ENCODE measurements at places on chromosomes 13 and 19.

DNA sequence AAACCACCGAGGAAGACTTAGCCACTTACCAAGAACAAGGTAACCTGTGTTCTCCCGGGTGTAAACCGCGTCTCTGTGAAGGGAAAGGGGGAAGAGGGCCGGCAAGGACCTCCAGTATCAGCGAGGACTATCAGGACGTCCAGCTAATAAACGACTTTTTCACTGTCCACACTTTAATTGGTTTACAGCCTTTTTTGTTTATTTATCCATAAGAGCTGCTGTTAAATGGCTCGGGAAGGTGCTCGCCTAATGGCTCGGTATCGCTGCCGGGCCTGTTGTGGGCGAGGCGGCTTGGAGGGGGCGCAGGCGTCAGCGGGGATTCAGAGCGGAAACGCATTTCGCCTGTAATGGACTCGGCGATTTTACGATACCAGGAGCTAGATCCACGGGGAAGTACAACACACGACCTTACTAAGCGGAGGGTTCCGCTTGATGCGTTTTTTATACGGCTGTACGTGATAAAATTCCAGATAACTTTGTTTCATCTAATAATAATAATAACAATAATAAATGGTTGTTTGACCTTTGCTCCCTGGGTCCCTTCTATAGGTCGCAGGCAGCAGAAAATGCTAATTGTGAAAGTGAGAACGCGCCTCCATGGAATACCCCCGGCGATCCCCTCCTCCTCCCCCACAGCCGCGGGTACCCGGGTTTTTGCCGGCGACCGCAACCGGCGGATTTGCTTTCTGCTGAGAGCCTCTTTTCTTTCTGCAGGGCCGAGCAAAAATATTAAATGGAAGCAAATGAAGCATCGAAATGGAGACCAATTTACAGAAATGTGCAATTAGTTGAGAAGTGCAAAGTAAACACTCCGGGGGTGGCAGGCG, 2.5 kb upstream of the PDX1 start:
- DNase-seq = no peak

DNA sequence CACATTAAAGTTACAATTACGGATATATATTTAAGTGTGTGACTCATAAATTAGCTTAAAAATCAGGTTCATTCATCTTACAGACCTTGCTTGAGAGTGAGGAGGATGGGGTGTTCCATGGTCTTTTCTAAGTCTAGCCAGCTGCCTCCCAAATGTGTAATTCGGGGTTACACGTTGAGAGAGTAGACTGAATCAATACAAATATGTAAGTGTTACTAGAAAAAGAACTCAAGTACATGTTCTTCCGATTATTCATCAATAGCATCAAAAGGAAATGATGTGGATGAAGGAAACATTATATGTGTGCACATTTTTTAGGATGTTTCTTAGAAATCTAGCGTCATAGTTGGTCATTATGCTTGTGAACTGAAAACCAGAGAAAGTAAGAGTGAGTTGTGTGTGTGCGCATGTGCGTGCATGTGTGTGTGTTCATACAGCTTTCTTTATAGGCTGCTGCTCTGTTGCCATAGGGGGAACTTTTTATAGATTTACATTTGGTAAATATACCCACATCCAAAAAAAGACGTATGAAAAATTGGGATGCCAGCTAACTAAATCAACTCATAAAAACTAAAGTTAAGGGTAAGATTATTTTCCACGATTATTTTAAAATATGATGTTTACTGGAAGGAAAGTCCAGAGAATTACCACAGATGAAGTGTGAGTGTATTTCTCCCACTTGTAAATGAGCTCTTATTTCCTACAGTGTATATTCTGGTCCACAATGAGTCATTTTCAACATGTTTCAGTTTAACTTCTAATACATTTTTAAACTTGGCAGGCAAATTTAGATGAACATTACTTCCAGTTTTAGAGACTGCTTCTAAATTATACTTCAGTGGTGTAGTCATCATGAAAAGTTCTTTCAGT, 82.4 kb downstream of the PIBF1 start:
- no peak for DNase-seq

GRCh38 chr13:78306519-78307206, 296.7 kb downstream of the POU4F1 start:
- DNase-seq = no peak

- no peak for DNase-seq
These were observed 119.5 kb upstream of the MCF2L start for GRCh38 chr13:112849500-112849899.
